Hindlimb muscle (tissue), 1 donor: ENCODE measurements at places on chromosomes 3 and 15.

- DNase-seq: peak; percentile 87
These were observed 137.6 kb downstream of the SRGAP3 start for GRCh38 chr3:9111866-9112265.

DNA sequence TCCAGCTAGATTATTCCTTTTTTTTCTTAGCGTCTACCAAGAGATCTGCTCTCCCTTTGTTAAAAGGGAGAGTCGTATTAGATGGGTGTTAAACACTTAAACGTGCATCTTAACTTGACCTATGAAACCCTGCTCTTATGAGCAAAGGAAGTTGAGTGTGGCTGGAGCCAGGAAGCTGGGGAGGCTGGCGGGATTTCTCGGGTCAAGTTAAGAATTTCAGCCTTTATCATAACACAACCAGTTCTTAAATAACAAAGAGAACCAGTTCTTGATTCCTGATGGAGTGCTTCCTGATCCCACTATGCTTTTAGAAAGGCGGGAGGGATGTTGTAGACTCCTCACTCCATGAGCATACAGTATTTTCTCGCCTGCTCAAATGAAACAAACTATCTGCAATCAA is 215.1 kb downstream of the ITPR1 start:
- no peak for DNase-seq

GRCh38 chr15:66603301-66604179 is 37.7 kb upstream of the LCTL start:
- peak; percentile 41 for DNase-seq

GRCh38 chr3:58085616-58086015 is 77.4 kb downstream of the FLNB start:
- DNase-seq: no peak

- DNase-seq: no peak
These were observed 68.7 kb upstream of the ADAMTS9 start for GRCh38 chr3:64756398-64756986.

DNA sequence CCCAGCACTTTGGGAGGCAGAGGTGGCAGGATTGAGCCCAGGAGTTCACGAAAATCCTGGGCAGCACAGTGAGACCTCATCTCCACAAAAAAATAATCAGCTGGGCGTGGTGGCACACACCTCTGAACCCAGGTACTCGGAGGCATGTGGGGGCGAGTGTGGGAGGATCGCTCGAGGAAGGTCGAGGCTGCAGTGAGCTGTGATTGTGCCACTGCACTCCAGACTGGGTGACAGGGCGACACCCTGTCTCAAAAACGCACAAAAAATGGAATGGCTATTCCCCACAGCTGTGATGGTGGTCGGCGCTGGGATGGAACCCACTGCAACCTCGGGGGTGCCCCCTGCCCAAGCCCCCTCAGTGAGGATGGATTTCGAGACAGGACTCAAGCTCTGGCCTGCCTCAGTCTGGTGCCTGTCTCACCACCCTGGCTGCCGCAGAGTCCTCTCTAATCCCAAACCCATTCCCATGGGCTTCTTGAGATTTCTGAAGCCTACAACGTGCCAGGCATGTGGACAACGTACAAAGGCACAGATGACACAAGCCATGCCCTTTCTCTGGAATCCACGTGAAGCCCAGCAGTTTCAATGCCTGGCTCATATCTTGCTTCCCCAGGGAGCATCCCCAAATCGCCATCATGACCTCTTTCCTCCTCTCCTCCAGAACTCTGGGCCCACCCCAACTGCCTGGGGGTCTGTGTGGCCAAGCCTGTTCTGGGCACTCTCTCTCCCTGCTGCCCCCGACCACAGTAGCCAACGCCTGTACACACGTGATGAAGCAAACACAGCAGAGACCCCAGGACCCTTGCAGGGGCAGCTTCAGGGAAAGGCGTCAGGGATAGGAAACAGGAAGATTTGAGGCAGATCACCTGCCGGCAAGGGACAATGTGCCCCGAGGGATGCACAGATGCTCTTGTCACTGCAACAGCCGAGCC is 32.4 kb downstream of the ADAMTS17 start:
- DNase-seq: no peak

- DNase-seq: peak; percentile 30
These were observed 22.6 kb upstream of the CSPG5 start for GRCh38 chr3:47601281-47601680.

- DNase-seq: no peak
These were observed 25.2 kb upstream of the C2CD4B start for GRCh38 chr15:62190274-62190673.

DNA sequence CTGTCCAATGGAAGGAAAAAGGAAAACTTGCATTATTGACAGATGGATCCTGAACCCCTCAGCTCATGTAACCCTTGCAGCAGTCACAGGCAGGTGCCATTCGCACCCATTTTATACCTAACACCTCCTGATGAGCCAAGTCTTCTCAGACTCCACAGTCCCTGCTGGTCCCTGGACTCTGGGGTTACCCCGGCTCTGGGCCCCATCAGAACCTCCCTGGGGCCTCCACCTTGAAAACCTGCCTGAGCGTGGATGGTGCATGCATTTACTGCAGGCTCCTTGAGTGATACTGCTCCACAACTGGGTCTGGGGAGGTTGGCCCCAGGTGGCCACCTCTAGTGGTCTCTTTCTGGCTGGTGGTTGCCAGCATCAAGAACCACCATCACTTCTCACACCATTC is 15.9 kb upstream of the DOCK3 start:
- no peak for DNase-seq

GRCh38 chr3:5053021-5053831 is 68.9 kb upstream of the ARL8B start:
- DNase-seq: no peak
